ENCODE measurements at places on chromosomes 12 and 14.

DNA sequence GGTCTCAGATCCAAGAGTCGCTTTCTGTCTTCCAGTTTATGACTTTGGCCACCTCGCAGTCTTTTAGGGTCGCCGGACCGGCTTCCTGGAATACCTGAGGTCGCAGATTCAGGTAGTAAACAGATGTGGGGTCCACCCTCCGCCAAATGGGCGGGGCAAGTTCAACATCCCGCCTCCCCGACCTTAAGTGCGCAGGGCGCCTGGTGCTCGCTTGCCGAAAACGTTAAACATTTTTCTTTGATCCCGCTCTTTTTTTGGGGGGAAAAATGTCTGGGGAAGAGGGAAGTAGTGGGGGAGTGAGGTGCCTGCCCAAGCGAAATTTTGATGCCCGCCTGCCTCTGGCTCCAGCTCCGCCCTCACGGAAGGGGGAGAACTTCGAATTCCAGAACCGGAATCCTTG lies 73.9 kb upstream of the TBX5 start:
- no peak for DNase-seq

- no peak for DNase-seq
Measured at GRCh38 chr14:100903134-100903468, 421 bp downstream of the RTL1 start.

DNA sequence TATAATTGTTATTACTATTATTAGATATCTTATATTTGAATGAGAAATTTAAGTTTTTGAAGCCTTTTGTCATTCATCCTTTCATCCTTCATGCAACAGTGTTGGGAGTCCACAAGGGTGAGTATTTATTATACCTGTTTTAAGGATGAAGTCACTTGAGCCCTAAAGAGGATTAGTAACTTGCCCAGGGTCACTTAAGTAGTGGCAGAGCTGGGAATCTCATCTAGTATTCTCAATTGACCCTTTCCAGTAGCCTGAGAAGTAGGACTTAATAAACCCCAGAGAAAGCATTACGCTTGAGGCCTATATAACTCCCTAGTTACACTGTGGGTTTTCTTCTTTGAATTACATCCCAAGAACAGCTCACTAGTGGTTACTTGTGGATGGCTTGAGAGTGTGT lies 119.8 kb downstream of the SRGAP1 start:
- no peak for DNase-seq

DNA sequence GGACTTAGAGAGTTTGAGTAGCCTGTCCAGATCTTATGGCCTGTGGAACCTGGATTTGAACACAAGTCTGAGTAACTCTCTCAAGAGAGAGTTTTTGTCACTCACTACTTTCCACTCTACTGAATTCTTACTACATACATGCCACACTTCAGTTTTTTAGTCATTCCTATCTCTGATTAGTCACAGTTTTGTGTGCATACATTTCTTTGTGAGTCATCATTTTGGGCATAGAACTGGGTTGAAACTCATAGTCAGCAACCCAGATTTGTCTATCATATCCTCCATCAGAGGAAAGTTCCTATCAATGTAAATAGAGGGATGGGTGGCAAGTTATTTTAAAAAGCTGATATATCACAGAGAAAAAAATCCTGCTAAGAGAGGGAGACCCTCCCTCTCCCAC lies 42.9 kb downstream of the FLRT2 start:
- DNase-seq, result no peak

GRCh38 chr12:125742413-125742812 lies 677.2 kb downstream of the AACS start:
- no peak for DNase-seq

DNA sequence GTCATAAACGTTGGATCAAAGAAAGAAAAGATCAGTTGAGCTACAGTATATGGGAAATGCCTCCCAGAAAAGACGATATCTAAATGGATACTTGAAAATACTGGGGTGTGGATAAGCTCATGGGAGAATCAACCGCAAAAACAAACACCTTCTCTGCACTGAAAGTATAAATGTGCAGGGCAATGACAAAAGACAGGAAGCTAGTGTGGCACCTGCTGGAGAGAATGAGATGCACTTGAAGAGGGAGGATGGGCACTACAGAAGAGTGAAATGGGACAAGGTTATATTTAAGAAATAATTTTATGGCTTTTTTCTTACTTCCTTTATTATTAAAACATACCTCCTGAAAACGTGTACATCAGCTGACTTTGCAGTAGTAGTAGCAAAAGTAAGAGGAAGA lies 153.7 kb downstream of the PRKD1 start:
- DNase-seq, result no peak

GRCh38 chr12:115437061-115437567 lies 753.1 kb upstream of the TBX3 start:
- DNase-seq, result no peak

GRCh38 chr14:76480426-76480825 lies 104.5 kb downstream of the ESRRB start:
- DNase-seq, result no peak

GRCh38 chr12:94095618-94096017 lies 52.8 kb upstream of the PLXNC1 start:
- DNase-seq, result no peak

GRCh38 chr12:2242816-2243215 lies 190.0 kb downstream of the CACNA1C start:
- DNase-seq, result no peak

GRCh38 chr12:129607301-129607700 lies 296.5 kb downstream of the TMEM132D start:
- DNase-seq, result no peak

DNA sequence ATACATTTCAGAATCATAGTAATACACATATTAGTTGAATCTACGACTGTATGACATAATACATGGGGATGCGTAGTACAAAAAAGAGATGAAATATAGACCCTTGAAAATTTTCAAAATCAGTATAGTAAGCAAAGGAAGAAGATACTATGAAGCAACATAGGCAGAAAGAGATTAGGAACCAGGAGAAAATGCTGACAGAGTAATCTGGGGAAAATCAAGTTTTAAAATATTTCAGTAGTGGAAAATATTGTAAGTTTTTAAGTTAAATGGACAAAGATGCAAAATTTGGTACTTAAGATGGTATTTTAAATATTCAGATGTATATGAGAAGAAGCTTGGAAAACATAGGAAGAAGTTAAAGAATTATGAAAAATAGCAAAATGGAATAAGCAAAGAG lies 915.6 kb upstream of the LRFN5 start:
- no peak for DNase-seq

- DNase-seq, result no peak
Measured at GRCh38 chr12:15600223-15600935, 188.8 kb downstream of the EPS8 start.

DNA sequence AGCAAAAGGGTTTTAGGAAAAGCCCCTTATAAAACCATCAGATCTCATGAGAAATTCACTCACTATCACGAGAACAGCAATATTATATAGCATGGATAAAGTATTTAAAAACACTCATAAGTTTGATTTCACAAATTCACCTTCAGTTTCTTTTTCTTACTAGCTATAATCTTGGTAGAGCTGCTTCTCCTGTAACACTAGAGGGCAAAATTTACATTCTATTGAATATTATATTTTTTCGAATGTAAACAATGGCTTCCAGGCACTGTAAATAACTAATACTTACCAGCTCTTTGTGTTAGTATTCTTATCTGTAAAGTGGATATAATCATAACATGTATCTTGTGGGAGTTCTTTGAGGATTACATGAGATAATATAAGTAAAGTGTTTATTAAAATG lies 259.6 kb downstream of the CCER1 start:
- no peak for DNase-seq

- DNase-seq, result no peak
Measured at GRCh38 chr14:75518625-75519024, 3.6 kb upstream of the BATF start.

DNA sequence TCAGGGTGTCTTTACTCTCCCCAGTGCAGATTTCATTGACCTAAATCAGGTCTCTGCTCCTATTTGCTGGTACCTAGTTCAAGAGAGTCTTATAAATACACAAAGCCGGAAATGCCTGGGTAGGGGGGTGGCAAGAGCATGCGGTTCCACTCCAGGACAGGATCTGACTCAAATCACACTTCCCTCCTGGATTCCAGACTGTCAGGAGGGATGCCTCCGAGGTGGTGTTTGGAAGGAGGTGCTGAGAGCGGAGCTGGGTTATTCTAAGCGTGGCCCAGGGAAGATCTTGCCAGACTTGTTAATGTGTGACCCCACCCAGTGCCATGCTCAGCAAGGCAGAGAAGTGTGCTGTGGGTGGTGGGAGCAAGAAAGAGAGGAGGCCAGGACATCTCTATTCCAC lies 49.8 kb downstream of the B4GALNT3 start:
- no peak for DNase-seq

DNA sequence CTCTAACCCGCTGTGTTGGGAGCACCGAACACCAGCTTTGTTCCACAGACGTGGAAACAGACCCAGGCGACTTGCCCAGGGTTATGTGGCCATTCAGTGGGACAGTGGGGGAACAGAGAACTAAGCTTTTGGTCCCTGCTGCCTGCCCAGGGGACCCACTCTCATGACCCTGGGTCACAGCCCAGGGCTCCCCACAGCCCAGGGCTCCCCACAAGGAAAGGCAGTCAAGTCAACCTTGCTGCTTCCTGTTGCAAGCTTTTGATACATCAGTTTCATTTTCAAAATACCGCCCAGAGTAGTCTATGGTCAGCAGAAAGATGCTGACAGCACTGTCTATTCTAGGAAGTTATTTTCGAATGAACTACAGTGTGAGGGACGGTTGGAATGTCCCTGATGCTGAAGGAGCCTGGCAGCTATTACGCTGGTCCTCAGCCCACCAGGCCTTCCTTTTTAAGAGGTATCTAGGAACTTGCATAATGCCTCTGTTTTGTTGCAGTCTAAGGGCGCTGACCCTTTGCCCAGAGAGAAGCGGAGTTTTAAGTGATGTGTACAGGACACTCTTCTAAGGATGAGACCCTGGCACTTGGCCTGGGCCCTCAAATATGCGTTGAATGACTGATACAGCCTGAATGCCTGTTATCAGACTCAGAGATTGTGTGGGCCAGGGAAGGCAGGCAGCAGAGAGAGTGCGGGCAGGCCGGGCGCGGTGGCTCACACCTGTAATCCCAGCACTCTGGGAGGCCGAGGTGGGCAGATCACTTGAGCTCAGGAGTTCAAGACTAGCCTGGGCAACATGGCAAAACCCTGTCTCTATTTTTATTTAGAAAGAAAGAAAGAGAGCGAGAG lies 12.6 kb upstream of the TTC7B start:
- peak; percentile 47 for DNase-seq

Data from C1 segment of cervical spinal cord (tissue), 14 donors.